Mucosa of descending colon (tissue), 3 donors: ENCODE measurements at places on chromosomes 1 and 21. TPM values are rescaled to one million over a fixed set of nuclear protein-coding genes. Genes with fewer than 3 reads are reported as not detected.
A peak's percentile ranks its signal among the peaks of the same experiment; 100 is the strongest.

Gene RCSD1
- 3.9 TPM for total RNA-seq

- no peak for DNase-seq
Observed at GRCh38 chr1:96329121-96329520, 392.5 kb upstream of the PTBP2 start.

Gene MYOG
- not detected for total RNA-seq

DNA sequence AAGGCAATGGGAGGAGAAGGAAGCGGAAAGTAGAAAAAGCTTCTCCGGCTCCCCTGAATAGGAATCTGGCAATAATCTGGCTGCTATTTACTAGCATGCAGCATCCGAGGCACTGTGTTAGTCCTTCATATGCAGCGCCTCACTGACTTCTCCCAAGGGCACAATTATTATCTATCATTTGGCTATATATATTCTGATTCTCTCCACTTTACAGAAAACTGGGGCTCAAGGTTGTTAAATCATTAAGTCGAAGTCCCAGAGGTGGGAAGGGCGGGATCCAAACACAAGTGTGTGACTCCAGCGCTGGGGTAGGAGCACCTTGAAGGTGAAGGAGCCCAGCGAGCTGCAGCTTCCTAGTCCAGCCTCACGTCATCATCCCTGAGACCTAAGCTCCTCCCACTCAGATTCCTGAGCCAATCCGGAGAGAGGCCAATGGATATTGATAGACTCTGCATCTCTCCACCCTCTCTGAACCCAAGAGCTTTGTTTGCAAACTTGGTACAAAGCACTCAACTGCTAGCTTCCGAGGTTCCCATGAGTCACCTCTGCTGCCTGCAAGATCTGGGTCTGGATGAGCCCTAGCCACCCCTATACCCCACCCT, 16.6 kb upstream of the EYA3 start:
- peak; percentile 72 for DNase-seq

- no peak for DNase-seq
Observed at GRCh38 chr1:62946511-62946910, 162.6 kb downstream of the ATG4C start.

Gene PCP4
- 3.9 TPM for total RNA-seq

DNA sequence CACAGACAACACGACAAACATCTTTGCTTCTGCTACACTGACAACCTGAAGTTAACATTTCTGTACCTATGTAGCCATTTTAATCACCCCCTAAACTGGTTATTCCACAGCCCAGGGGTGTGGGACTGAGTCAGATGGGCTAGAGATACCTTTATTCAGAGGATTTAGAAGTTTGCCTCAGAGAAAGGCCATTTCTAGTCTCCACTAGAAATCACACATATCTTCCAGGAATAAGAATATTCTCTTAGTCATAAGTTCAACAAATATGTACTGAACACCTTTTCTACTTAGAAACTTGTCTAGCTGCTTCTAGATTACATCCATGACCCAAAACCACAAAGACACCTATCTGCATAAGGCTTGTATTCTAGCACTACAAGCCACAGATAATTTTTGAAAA, 38.8 kb downstream of the ERG start:
- DNase-seq = no peak

Gene C1orf94
- not detected for total RNA-seq

GRCh38 chr1:1347663-1348419, 1.4 kb downstream of the DVL1 start:
- peak; percentile 81 for DNase-seq

DNA sequence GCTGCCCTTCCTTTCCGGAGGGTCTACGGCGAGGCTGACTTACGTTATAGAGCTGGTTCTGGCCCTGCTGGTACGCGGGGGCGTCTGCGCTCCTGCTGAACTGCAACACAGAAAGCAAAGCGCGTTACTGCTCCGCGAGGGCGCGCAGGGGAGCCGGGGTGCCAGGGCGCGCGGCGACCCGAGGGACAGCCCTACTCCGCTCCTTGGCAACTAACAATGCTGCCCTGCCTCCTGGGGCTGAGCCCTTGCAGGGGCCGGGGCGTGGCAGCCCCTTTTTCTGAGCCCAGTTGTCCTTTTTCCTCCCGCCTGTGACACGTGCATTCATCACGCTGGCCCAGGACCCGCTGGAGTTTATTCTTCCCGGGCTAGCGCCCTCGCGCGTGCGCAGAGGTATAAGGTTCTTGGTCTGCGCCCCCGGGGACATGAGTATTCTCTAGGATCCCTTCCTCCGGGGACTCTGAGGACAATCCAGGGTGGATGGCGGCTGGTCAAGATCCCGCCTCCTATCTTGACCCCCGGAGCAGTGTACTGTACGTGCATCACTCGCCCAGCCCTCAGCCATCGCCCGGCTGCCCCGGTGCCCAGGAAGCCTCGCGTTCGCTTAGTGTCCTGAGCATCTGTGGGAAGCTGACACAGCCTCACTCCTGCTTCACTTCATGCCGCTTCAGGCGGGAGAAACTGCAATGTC, 78.9 kb downstream of the CD247 start:
- DNase-seq = peak; percentile 56

DNA sequence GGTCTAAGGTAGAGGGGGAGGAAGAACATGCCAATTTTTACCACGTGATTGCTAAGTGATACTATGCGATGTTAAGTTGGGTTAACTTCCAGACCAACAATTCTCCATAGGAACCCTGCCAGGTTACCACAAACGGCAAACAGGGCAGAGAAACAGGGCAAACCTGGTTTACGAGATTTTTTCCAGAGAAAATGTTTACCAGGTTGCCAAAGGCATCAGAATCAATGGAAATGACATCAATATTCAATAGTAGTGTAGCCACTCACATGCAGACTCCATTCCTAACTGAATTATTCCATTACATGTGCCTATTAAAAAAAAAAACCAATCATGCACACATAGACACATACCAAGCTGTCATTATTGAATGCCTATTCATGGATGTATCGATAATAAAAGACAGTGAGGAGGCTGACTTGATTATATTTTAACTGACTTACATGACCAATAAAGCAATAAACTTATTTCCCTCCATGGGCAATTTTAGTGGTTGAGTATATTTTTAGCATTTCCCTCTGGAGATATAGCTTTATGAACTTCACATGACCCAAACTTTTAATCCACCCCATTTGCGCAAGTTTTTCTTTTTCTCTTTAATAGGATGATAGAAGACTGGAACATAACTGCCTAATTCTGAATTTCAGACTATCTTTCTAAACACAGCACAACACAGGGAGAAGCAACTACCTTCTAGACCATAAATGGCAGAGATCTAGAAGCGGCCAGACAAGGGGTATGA, 40.5 kb upstream of the KCNE1 start:
- no peak for DNase-seq

Gene GBP6
- total RNA-seq = not detected

Gene FAM177B
- total RNA-seq = 4.1 TPM

Gene OR2G6
- not detected for total RNA-seq

Gene CLEC20A
- not detected for total RNA-seq

DNA sequence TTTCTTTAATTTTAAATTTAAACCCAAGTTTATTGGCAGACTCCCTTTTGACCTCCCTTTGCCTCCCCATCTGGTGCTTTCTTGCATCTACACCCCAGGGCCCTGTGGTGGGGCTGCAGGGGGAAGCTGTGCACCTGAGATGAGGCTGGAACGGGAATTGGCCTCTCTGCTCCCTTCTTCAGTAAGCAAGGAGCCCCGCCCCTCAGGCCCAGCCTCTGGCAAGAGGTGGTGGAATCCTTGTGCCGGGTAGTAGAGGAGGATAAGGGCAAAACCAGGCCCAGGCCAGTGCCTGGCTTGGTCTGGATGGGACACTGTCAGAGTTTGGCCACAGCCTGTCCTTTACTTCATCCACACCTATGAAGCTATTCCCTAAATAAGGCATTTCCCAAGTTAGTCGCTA, 25.1 kb downstream of the ATP8B2 start:
- DNase-seq = no peak

Gene SEC16B
- total RNA-seq = 9.4 TPM

DNA sequence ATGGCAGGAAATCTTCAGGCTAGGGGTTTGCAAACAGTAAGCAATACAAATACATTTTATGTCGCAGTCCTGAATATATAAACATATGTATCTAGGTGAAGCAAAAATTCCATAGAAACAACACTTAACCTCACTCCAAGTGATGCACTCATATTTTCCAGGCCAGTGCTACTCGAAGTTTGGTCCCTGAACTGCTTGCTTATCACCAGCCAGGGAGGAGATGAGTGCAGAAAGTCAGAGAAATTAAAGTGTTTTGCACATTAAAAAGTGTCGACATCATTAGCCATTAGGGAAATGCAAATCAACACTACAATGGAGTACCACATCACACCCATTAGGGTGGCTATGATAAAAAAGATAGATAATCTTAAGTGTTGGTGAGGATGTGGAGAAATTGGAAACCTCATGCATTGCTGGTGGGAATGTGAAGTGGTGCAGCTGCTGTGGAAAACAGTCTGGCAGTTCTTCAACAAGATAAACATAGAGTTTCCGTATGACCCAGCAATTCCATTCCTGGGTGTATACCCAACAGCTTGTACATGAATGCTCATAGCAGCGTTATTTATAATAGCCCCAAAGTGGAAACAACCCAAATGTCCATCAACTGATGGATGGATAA, 70.5 kb upstream of the CSF1 start:
- DNase-seq = no peak

DNA sequence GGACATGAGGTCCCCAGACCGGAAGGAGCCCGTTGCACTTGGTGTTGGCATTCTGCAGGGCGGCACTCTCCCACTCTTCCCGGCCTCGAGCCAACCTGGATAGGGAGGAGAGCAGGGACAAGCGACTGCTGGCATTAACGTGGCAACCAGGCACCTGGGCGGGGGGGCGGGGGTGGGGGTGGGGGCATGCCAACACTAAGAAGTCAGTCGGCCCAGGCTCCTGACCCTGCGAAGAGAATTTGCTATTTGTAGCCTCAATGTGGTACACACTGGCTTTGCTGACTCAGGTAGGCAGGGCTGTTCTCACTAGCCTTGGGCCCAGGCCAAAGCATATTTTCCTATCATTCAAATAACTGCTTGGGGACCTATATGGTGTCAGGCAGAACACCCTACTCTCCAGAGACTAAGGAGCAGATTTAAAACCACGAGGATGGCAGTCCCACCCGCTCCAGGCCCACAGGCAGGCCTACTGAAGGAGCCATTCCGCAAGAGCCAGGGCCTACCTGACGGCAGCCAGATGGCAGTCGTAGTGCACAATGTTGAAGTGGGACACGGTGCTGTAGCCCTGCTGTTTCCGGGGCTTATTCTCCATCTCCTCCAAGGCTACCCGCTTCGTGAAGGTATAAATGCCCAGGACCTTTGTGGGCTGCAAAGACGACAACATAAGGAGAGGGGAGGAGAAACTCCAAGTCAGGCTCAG, 123.7 kb downstream of the UBR4 start:
- no peak for DNase-seq

Gene WLS
- 118 TPM for total RNA-seq

GRCh38 chr21:34613679-34614627, 960 bp downstream of the RCAN1 start:
- peak; percentile 53 for DNase-seq

Gene GPR37L1
- total RNA-seq = 2.4 TPM

GRCh38 chr1:10495952-10496351, 21.2 kb downstream of the PEX14 start:
- no peak for DNase-seq

DNA sequence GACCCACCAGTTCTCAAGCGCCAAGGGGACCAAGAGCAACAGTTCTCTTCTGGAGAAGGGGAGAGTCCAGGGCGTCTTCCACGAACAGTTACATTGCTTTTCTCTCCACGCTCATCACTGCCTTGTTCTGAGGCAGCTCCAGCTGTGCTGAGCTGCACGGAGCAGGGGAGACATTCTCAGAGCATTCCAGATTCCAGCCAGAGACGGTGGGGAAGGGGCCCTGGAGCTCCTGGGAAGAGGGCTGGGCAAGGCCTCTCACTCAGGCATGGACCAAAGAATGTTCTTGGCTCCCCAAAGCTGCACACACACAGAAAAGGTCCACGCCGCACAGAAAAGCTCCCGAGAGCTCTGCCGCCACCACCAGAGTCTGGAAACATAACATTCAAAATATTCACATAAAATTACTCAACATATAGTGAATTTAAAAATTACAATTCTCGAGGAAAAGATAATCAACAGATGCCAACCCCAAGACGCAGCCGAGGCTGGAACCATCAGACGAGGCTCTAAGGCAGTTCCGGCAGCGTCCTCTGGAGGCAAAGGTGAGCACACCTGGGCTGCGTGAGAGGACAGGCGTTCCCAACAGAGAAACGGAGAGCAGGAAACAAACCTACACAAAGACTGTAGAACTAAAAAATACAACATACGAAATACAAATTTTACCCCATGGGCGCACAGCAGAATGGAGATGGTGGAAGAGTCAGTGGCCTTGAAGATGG, 40.5 kb downstream of the UBE2G2 start:
- peak; percentile 73 for DNase-seq

- no peak for DNase-seq
Observed at GRCh38 chr1:42735056-42735455, 5.0 kb downstream of the CLDN19 start.

DNA sequence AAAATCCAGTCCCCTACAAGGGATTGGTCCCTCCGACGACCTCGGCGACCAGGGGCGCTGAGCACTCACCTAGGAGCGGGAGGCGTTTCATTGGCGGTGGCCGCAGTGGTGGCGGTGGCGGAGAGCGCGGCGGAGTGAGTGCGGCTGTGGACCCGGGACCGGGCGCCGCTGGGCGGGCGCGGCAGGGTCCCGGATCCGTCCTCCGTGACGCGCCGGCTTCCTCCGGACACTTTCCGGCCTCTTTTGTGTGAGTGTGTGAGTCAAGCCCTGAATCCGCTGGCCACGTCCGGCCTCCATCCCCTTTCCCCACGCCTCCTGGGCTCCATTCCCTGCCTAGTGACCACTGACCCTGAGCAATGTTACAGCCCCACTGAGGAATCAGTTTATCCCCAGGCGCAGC, at the start of gene ADGRL4:
Gene ADGRL4, minus strand, starts transcription at position 167 of the 400 bp plus-strand sequence. Its CDS starts 76 bp downstream, at position 91.
- DNase-seq = peak; percentile 18

- DNase-seq = no peak
Observed at GRCh38 chr21:34882719-34883131, 166.4 kb downstream of the RUNX1 start.

- no peak for DNase-seq
Observed at GRCh38 chr1:198141668-198142351, 15.0 kb upstream of the NEK7 start.

GRCh38 chr1:151342569-151342968, 4.5 kb downstream of the RFX5 start:
- no peak for DNase-seq

DNA sequence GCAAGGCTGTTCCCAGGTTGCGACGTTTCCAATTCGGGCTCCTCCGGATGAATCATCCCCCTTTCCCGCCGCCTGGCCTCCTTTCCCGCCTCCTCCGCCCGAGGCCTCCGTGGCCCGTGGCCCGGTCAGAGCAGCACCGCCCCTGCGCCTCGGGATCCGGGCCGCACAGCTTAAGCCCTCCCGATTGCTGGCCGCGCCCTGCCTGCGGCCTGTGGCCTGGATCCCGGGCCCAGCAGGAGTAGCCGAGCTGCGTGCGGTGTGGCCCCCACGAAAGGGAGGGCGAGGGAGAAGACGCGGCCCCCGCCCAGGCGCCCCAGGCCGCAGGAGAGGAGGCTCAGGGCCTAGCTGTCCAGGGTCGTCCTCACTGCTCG, 1.0 kb downstream of the TMEM200B start:
- peak; percentile 65 for DNase-seq
